ENCODE measurements at places on chromosomes 5 and 9. TPM values are rescaled to one million over a fixed set of nuclear protein-coding genes. Genes with fewer than 3 reads are reported as not detected.

Gene DMRT2
- not detected for polyA plus RNA-seq

Gene PCDHB13
- polyA plus RNA-seq = 1.4 TPM

Gene CATSPER3
- polyA plus RNA-seq = 1.4 TPM

GRCh38 chr5:57302164-57302563 is 128.3 kb downstream of the GPBP1 start:
- no peaks in the 10 kb centered on the region for H3K27me3 ChIP-seq
- no peaks in the 10 kb centered on the region for H3K36me3 ChIP-seq
- no peak overlapping the region for H3K27ac ChIP-seq
- no peak for DNase-seq
- H3K4me1 ChIP-seq = peaks cover 4% of the 10 kb centered on the region

DNA sequence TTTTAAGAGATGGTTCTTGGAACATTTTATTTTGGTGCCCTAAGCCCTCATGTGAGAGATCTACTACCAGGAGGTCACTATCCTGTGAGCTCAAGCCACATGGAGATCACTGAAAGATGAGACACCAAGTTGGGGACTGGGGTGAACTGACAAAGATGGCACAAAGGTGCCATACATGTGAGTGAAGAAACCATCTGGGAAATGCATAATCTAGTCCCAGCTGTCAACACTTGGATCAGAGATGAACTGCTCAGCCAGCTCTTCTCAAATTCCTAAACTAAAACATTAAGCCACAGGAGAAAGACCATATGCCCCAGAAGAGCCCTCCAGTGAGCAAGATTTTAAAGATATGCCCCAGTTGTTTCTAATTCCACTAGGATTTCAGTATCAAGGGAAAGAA is 22.2 kb upstream of the MYOT start:
- H3K4me1 ChIP-seq = no peaks in the 10 kb centered on the region
- no peaks in the 10 kb centered on the region for H3K27me3 ChIP-seq
- no peak for DNase-seq
- no peak overlapping the region for H3K27ac ChIP-seq
- no peak overlapping the region for H3K4me3 ChIP-seq
- H3K36me3 ChIP-seq = no peaks in the 10 kb centered on the region

DNA sequence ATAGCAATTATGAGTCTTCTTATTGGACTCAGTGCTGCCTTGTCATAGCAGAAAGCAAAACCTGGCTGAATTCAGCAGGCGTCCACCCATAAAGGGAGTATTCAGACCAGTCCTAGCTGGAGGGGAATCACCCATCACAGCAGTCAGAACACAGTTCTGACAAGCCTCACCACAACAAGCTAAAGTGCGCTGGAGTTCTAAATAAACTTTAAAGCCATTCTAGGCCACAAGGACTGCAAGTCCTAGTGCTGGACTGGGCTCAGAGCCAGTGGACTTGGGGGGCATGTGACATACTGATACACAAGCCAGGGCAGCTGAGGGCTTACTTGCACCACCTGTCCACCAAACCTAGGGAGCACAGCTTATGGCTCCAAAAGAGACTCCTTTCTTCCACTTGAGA is 115.3 kb upstream of the PCSK5 start:
- no peaks in the 10 kb centered on the region for H3K36me3 ChIP-seq
- no peak overlapping the region for H3K27ac ChIP-seq
- no peak overlapping the region for H3K4me3 ChIP-seq
- H3K27me3 ChIP-seq = no peaks in the 10 kb centered on the region
- no peak for DNase-seq

DNA sequence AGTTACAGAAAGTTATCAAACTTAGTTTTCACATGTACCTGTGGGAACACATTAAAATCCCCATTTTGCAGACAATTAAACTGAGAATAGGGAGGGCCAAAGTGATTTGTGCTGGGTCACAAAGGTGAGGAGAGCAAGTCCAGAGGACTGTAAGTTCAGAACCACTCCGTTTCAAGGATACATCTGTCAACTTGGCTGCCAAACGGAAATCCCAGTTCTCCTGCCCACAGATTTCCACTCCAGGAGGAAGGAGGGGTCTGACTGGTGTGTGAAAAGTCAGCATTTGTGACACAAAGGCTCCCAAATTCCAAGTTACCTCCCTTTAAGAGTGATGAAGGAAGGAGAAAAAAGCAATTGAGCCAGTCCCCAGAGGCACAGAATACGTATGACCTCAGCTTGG is 42.3 kb downstream of the PRELID2 start:
- no peaks in the 10 kb centered on the region for H3K4me1 ChIP-seq
- no peak overlapping the region for H3K4me3 ChIP-seq
- no peak for DNase-seq
- peaks cover 35% of the 10 kb centered on the region for H3K36me3 ChIP-seq
- H3K27ac ChIP-seq = no peak overlapping the region
- no peaks in the 10 kb centered on the region for H3K27me3 ChIP-seq

- no peak overlapping the region for H3K27ac ChIP-seq
- H3K4me3 ChIP-seq = no peak overlapping the region
- no peak for DNase-seq
- H3K4me1 ChIP-seq = peaks cover 17% of the 10 kb centered on the region
- peaks cover 10% of the 10 kb centered on the region for H3K27me3 ChIP-seq
- peaks cover 5% of the 10 kb centered on the region for H3K36me3 ChIP-seq
These were observed 2.7 kb upstream of the NSMF start for GRCh38 chr9:137461663-137462395.

DNA sequence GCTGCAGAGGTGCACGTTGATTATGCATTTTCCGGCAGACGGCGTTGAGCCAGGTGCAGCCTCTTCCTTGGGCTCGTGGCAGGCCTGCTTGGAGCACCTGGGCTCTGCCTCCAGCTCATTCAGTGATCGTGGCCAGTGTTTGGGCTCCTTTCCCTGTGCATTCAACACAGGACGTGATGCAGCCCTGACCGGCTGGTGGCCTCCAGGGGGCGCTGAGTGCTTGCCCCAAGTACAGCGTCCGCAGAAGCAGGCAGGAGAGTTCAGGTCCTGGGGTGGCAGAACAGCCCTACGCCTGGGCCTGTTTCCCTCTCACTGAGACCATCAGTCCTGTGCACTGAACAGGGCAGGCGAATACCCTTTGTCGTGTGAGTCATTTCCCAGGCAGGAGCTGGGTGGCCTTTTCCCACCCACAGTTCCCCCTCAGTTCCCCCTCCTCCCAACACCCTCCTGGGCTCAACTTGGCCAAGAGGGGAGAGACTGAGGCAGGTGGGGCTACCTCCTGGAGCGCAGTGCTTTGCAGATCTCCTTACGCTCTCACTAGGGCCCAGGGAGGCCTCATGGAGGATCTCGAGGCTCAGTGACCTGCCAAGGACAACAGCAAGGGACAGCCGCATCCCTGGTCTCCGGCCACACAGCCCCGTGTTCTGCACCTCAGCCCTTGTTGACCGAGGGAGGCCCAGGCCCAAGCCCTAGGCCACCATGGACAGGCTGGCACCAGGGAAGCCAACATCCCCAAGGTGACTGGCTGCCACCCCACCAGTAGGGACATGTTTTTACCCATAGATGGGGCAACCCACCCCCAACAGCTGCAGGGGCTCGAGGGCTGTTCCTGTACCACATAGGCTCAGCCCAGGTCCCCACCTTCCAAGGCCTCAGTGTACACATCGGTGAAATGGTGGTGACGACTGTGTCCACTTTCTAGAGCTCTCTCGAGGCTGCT is 52.9 kb downstream of the LRSAM1 start:
- peaks cover 65% of the 10 kb centered on the region for H3K36me3 ChIP-seq
- H3K4me1 ChIP-seq = no peaks in the 10 kb centered on the region
- H3K4me3 ChIP-seq = no peak overlapping the region
- no peak overlapping the region for H3K27ac ChIP-seq
- H3K27me3 ChIP-seq = no peaks in the 10 kb centered on the region

DNA sequence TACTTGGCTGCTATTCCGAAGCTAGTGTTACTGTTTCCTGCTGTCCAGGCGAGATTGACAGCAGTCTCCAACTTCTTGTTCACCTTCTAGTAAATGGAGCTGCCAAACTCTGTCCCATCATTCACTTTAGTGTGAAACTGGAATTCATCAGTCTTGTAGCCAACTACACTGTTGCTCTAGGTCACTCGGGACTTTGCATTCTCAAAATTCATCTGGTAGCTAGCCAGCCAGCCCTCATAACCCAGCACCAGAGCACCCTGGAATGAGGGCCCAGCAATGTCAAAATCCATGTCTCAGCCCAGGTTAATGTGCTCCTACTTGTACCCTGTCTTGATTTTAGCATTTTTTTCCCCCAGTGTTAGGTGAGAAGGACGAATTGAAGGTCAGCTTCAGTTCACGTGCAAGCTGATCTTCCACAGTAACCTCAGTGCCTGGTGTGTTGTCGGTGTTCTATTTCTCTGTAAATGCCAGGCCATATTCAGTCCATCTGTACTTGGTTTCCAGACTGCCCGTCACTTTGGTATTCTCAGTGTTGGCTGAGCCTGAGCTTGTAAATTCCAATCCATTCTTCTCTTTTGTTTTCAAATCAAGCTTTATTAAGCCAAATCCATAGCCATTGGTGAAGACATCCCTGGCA is 28.9 kb downstream of the ZNF169 start:
- H3K27me3 ChIP-seq = no peaks in the 10 kb centered on the region
- peaks cover 9% of the 10 kb centered on the region for H3K36me3 ChIP-seq
- no peaks in the 10 kb centered on the region for H3K4me1 ChIP-seq
- no peak overlapping the region for H3K27ac ChIP-seq

DNA sequence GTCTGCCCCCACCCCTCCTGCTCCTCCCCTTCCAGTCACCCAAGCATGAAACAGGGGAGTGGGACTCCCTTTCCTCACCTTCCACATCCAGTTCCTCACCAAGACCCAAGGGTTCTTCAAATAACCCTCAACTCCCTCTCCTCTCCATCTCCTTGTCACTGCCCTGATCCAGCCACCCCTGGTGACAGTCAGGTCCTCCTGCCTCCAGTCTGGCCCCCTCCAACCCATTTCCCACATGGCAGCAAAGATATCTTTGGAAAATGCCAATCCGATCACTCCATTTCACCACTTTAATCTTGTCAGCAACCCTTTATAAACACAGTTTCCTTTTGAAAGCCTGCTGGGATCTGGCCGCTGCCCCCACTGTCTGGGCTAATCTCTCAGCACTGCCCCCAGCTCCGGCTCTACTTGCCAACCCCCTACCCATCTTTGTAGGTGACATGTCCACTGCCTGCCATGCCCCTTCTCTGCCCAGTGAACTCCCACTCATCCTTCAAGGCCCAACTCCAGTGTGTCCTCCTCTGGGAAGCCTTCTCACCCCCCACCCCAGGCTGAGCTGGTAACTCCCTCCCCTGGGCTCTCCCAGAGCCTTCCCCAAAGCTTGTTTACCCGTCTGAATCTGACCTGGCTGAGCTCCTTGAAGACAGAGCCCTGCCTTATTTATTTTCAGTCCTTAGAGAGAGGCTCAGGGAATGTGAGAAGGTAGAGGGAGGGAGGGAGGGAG is 781 bp upstream of the MYOZ3 start:
- no peaks in the 10 kb centered on the region for H3K36me3 ChIP-seq
- H3K4me1 ChIP-seq = peaks cover 8% of the 10 kb centered on the region
- peaks cover 14% of the 10 kb centered on the region for H3K27me3 ChIP-seq
- H3K27ac ChIP-seq = no peak overlapping the region

Gene BHMT2
- polyA plus RNA-seq = 2.8 TPM

Gene FAM200C
- 7.8 TPM for polyA plus RNA-seq

DNA sequence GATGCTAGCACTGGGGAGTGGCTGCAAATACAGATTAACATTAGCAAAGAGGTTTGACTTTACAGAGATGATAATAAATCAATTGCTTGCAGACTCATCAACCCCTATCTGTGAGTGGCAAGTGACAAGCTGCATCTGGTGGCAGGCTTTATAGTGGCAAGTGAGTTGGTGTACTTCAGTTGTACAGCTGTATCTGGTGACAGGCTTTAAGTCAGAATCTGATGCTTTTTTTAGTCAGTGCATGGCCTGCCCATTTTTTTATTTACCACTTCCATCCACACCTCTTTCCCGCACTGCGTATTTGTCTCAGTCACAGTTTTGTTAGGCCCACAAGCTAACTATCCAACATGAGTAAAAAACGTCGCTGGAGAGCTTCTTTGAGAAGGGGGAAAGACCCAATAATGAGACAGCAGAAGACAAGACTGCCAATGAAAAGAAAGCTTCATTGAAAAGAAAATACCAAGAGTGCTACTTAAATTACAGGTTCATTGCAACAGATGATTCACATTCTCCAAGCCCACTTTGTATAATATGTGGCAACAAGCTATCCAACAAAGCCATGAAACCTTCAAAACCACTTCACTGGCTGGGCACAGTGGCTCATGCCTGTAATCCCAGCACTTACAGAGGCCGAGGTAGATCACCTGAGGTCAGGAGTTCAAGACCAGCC is 23.1 kb downstream of the ANP32B start:
- peaks cover 81% of the 10 kb centered on the region for H3K36me3 ChIP-seq
- no peaks in the 10 kb centered on the region for H3K27me3 ChIP-seq
- H3K4me1 ChIP-seq = peaks cover 4% of the 10 kb centered on the region
